Non-pigmented ciliary epithelial cell (primary cell): ENCODE measurements at places on chromosomes 16 and 17.
A peak's percentile ranks its signal among the peaks of the same experiment; 100 is the strongest.

- DNase-seq, result no peak
These were observed 21.8 kb upstream of the ITGB3 start for GRCh38 chr17:47231866-47232265.

GRCh38 chr16:3042376-3042775 is 4.0 kb upstream of the MMP25 start:
- DNase-seq, result no peak

GRCh38 chr16:72502594-72503005 is 330.6 kb upstream of the PMFBP1 start:
- no peak for DNase-seq

GRCh38 chr16:80759419-80760162 is 44.8 kb downstream of the CDYL2 start:
- DNase-seq, result no peak

- DNase-seq, result peak; percentile 59
These were observed 36.6 kb downstream of the ARHGAP23 start for GRCh38 chr17:38464723-38465390.

DNA sequence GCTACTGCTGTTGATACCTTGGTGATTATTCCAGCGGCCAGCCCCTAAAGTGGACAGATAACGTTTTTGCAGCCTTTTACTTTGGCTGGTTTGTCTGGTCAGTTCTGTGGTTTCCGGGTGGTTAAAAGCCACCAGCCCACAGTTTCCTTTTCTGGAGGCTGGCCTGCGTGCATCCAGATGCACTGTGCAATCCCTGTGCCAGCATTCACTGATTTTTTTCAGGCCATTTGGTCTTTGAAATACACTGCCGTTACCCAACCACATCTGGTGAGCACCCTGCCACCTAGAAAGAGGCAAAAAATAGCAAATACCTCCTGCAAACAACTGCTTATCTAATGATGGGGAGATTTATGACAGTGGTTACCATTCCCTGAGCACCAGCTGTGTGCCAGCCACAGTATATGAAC is 797 bp downstream of the NUDT7 start:
- DNase-seq, result no peak
